Aorta (tissue), 5 donors: ENCODE measurements at places on chromosomes 2 and 18. TPM values are rescaled to one million over a fixed set of nuclear protein-coding genes. Genes with fewer than 3 reads are reported as not detected.

DNA sequence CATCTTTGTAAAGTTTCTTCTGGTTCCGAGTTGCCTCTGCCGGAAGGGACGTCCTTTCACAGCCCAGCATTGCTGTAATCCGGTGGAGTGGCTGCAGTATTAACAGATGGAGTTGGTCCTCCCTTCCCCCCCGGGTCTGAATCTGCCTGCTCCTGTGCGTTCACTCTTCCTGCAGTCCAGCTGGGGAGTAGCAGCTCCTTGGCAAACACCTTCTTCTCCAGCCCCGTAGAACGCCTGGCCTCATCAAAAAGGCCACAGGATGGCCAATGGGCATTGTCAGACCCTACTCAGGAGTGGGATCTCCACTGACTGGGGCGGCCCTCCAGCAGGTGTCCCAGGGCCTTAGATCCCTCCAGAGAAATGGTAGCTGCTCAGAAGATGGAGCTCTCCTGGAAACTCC, 234.0 kb downstream of the FAM210A start:
- no peaks in the 10 kb centered on the region for H3K27me3 ChIP-seq
- H3K27ac ChIP-seq: no peak overlapping the region
- DNase-seq: no peak
- H3K36me3 ChIP-seq: no peaks in the 10 kb centered on the region

FEV gene
- total RNA-seq: not detected

GRCh38 chr2:1607971-1608688, 136.2 kb downstream of the PXDN start:
- H3K36me3 ChIP-seq: no peaks in the 10 kb centered on the region
- no peaks in the 10 kb centered on the region for H3K4me1 ChIP-seq

DNA sequence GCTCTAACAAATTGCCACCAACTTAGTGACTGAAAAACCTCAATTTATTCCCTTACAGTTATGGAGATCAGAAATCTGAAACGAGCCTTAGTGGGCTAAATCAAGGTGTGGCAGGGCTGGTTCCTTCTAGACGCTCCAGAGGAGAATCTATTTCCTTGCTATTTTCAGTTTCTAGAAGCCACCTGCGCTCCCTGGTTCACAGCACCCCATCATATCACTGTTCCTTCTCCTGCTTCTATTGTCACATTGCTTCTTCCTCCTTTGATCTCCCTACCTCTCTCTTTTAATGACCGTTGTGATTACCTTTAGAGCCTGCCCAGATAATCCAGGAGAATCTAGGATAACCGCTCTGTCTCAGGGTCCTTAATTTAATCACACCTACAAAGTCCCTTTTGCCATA, 596.6 kb downstream of the PLCL1 start:
- no peaks in the 10 kb centered on the region for H3K4me1 ChIP-seq
- no peak for DNase-seq
- H3K36me3 ChIP-seq: no peaks in the 10 kb centered on the region
- H3K4me3 ChIP-seq: no peak overlapping the region
- H3K27ac ChIP-seq: no peak overlapping the region

DNA sequence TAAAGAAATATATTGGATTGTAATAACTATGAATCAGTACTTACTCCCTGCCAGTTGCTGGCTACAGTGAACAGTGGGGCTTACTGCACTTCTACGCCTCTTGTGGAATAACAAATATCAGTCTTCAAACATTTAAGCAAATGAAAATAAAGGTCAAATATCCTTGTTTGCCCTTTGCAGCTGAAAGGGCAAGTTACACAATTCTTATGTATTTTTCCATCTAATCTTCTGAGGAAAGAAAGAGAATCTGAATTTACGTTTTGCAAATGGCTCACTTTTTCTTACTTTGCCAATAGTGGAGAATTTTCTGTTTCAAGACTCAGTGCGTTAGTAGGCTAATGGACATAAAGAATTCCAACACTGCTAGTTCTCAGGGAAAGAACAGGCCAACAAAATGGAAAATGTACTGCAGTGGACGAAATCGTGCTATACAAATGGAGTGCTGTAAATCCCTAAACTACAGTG, 157.2 kb upstream of the TMEM200C start:
- no peaks in the 10 kb centered on the region for H3K4me1 ChIP-seq
- H3K4me3 ChIP-seq: no peak overlapping the region
- H3K27ac ChIP-seq: no peak overlapping the region
- no peak for DNase-seq
- H3K27me3 ChIP-seq: no peaks in the 10 kb centered on the region
- no peaks in the 10 kb centered on the region for H3K36me3 ChIP-seq

ONECUT2 gene
- 0.69 TPM for total RNA-seq

IL36A gene
- not detected for total RNA-seq

DNA sequence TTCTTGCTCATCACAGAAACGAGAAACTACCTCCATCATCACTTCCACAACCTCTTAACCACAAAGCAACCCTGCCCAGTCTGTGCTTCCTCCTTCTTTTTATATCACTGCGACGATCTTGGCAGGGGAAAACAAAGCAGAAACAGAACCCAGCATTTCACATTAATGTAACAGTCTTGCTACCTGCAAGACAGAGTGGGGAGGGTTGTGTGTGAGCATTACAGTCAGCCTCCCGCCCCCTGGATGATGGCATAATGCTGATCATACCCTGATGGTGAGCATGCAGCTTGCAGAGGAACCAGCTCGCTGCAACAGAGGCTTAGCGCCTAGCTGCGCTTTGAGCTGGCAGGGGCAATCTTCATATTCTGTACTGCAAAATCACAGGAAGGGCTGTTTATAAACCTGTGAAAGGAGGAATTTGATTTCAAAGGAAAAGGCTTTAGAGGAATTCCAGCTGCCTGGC, 376.1 kb downstream of the IRS1 start:
- no peak overlapping the region for H3K4me3 ChIP-seq
- H3K4me1 ChIP-seq: no peaks in the 10 kb centered on the region
- no peak overlapping the region for H3K27ac ChIP-seq
- no peaks in the 10 kb centered on the region for H3K36me3 ChIP-seq
- H3K27me3 ChIP-seq: no peaks in the 10 kb centered on the region

- H3K36me3 ChIP-seq: peaks cover 4% of the 10 kb centered on the region
- no peak overlapping the region for H3K27ac ChIP-seq
- no peak overlapping the region for H3K4me3 ChIP-seq
- H3K27me3 ChIP-seq: no peaks in the 10 kb centered on the region
- no peak for DNase-seq
Measured at GRCh38 chr2:219380926-219381325, 6.8 kb downstream of the DNPEP start.

DNA sequence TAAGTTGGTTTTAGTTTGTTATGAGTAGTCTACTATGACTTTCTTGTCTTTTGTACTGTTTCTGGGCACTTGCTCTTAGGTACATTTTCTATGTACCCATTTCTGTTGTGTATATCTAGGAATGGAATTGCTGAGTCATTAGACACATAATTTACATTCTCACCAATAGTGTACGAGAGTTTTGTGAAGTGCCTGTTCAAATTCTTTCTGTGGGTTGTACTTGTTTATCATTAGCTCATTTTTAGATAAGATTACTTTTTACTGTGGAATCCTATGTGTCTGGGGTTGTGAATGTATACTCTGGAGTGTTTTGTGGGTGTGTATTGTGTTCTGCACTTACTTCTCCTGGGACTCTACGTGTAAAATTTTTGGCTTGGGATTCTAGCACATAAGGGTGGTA, 36.6 kb upstream of the CD28 start:
- peaks cover 1% of the 10 kb centered on the region for H3K4me1 ChIP-seq
- no peak overlapping the region for H3K4me3 ChIP-seq
- no peaks in the 10 kb centered on the region for H3K36me3 ChIP-seq
- no peaks in the 10 kb centered on the region for H3K27me3 ChIP-seq
- no peak for DNase-seq
- no peak overlapping the region for H3K27ac ChIP-seq

- no peaks in the 10 kb centered on the region for H3K4me1 ChIP-seq
- no peak overlapping the region for H3K27ac ChIP-seq
- DNase-seq: peak; percentile 59
- H3K36me3 ChIP-seq: no peaks in the 10 kb centered on the region
- H3K27me3 ChIP-seq: no peaks in the 10 kb centered on the region
Measured at GRCh38 chr2:26555246-26556133, 77.6 kb upstream of the OTOF start.

GRCh38 chr2:43579275-43579981, 16.4 kb downstream of the THADA start:
- no peaks in the 10 kb centered on the region for H3K27me3 ChIP-seq
- no peaks in the 10 kb centered on the region for H3K4me1 ChIP-seq
- H3K4me3 ChIP-seq: no peak overlapping the region
- no peak overlapping the region for H3K27ac ChIP-seq
- no peak for DNase-seq

AMMECR1L gene
- 15.7 TPM for total RNA-seq

DNA sequence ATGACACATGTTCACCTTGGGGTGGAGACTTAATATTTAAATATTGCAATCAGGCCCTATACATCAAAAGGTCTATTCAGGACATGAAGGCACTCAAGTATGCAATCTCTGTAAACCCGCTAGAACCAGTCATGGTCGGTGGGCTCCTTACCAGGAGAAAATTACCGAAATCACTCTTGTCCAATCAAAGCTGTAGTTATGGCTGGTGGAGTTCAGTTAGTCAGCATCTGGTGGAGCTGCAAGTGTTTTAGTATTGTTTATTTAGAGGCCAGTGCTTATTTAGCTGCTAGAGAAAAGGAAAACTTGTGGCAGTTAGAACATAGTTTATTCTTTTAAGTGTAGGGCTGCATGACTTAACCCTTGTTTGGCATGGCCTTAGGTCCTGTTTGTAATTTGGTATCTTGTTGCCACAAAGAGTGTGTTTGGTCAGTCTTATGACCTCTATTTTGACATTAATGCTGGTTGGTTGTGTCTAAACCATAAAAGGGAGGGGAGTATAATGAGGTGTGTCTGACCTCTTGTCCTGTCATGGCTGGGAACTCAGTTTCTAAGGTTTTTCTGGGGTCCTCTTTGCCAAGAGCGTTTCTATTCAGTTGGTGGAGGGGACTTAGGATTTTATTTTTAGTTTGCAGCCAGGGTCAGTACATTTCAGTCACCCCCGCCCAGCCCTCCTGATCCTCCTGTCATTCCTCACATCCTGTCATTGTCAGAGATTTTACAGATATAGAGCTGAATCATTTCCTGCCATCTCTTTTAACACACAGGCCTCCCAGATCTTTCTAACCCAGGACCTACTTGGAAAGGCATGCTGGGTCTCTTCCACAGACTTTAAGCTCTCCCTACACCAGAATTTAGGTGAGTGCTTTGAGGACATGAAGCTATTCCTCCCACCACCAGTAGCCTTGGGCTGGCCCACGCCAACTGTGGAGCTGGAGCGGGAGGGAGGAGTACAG, 108.1 kb downstream of the XRCC5 start:
- no peak for DNase-seq
- H3K36me3 ChIP-seq: no peaks in the 10 kb centered on the region
- H3K27ac ChIP-seq: no peak overlapping the region
- no peak overlapping the region for H3K4me3 ChIP-seq
- no peaks in the 10 kb centered on the region for H3K27me3 ChIP-seq

DNA sequence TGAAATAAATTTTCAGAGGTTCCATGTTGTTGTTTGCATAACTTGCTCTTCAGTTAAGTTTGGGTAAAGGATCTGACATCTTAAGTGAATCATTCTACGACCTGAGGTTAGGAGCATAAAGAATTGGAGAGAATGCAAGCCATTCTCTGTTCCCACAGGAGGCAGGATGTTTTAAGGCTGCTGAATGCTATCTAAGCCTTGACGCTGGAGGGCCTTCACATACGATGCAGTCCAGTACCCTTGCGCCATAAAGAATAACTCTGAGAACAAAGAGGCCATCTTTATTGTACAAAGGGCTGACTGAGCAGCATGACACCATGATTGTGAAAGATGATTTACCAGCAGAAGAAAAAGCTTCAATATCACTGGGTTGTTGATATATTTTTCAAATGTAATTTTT, 198.4 kb downstream of the NYAP2 start:
- DNase-seq: no peak
- H3K36me3 ChIP-seq: no peaks in the 10 kb centered on the region
- H3K4me1 ChIP-seq: no peaks in the 10 kb centered on the region
- no peak overlapping the region for H3K4me3 ChIP-seq
- H3K27me3 ChIP-seq: no peaks in the 10 kb centered on the region

DNA sequence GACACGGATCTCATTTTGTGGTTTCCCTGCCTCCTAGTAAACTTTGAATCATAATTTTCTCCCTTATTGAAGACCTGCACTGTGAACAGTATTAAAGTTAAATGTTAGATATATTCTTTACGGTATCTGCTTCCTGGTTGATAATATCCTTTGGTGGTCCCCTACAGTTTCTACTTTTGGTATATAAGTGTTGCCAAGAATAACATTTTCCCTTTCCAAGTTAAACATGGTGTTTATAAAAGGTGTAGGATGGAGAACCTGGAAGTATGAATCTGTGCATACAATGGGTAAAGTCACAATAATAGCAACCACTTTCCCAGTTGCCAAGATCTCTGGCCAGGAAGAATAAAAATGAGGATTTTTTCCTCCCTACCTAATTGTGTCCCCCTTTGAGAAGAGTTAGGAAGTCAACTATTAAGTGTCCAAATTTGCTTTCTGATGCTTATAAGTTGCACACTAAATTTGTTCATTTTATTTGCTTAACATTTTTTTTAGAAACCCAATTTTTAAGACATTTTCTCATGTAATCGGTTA, 201.0 kb upstream of the STK17B start:
- DNase-seq: no peak
- no peak overlapping the region for H3K27ac ChIP-seq
- peak overlapping the region; percentile 19 for H3K4me3 ChIP-seq
- H3K4me1 ChIP-seq: peaks cover 3% of the 10 kb centered on the region

TNFRSF11A gene
- 9.1 TPM for total RNA-seq

GRCh38 chr18:23416298-23416697, 36.8 kb upstream of the RIOK3 start:
- no peaks in the 10 kb centered on the region for H3K36me3 ChIP-seq
- no peaks in the 10 kb centered on the region for H3K27me3 ChIP-seq
- H3K4me1 ChIP-seq: peaks cover 3% of the 10 kb centered on the region
- DNase-seq: no peak
- H3K27ac ChIP-seq: no peak overlapping the region

MYL1 gene
- total RNA-seq: not detected

HAAO gene
- total RNA-seq: 22.0 TPM

- no peaks in the 10 kb centered on the region for H3K27me3 ChIP-seq
- no peak for DNase-seq
- no peak overlapping the region for H3K27ac ChIP-seq
- H3K4me3 ChIP-seq: no peak overlapping the region
Measured at GRCh38 chr2:181036445-181036844, 56.0 kb downstream of the UBE2E3 start.

DNA sequence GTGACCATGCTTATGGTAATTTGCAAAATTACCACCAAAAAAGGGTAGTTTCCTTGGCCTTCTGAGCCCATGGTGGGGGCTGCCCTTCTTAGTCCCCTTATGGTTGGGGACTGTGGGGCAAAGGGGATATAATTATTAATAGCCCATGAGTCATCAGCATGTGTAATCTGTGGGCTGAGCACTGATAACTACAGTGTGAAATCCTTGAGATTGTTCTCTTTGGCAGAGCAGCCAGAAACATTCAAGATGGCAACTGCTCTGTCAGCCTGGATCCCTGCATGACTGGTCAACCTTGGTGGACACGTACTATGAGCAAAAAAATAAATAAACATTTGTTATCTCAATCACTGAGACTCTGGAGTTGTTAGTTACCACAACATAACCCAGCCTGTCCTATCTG, 61.3 kb downstream of the MGAT4A start:
- no peak for DNase-seq
- H3K36me3 ChIP-seq: no peaks in the 10 kb centered on the region
- no peak overlapping the region for H3K4me3 ChIP-seq
- H3K4me1 ChIP-seq: no peaks in the 10 kb centered on the region
- no peak overlapping the region for H3K27ac ChIP-seq
- no peaks in the 10 kb centered on the region for H3K27me3 ChIP-seq

GALNT5 gene
- 3.2 TPM for total RNA-seq
